ENCODE measurements at places on chromosomes 7 and 10.

- no peak for DNase-seq
Observed at GRCh38 chr10:88608052-88608732, 21.6 kb downstream of the LIPJ start.

- no peak for DNase-seq
Observed at GRCh38 chr10:127968027-127968441, 61.1 kb downstream of the PTPRE start.

- no peak for DNase-seq
Observed at GRCh38 chr10:17795083-17795482, 14.1 kb upstream of the MRC1 start.

DNA sequence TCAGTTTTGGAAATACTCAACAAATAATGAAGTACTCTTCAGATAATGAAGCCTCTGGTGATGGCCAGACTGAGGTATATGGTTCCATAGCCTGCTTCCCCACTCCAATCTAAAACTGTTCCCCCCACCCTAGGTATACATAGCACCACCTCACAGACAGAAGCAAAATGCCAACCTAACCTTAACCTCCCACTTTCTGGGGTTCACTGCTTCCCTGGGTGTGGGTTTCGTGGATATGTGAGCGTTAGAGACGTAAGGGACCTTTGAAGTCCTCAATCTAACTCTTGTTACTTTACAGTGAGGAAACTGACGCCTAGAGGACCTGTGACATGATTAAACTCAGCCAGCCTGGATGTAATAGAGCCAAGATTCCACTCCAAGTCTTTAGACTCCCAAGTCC, 1.4 kb downstream of the RHBDD2 start:
- no peak for DNase-seq

- no peak for DNase-seq
Observed at GRCh38 chr7:7479275-7479805, 56.3 kb downstream of the COL28A1 start.

DNA sequence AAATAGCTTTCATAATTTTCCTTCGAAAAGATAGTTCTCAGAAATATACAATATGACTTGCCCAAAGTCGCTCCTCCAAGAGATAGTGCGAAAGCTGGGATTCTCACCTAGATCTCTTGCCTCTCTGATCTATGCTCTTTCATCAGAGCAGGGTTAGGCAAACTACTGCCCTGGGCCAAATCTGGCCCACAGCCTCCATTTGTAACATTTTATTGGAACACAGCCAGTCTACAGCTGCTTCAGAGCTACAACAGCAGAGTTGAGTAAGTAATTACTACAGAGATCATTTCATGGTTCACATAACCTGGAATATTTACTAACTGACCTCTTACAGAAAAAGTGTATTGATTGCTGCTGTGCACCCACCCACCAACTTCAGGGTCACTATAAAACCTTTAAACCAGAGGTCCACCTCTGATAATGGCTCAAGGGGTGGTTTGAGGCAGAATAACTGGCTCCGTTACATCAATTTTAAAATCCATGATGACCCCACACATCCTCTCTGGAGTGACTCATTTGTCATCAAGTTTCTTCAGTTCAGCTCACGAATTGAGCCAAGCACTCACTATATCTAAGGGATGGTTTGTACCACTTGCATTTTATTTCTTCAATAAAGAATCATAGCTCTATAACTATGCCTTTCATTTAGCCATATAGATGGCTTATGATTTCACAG, 1019.0 kb downstream of the XPNPEP1 start:
- no peak for DNase-seq

Data from sigmoid colon (tissue), 7 donors.